Renal cortical epithelial cell (primary cell): ENCODE measurements at places on chromosomes 2 and 18. TPM values are rescaled to one million over a fixed set of nuclear protein-coding genes. Genes with fewer than 3 reads are reported as not detected.

CYP27C1 gene
- 1.5 and 1.7 TPM in 2 replicates for total RNA-seq

MAP3K19 gene
- not detected in 2 replicates for total RNA-seq

HRH4 gene
- total RNA-seq, result 0.05 TPM in 1 of 2 replicates, not detected in the other

DSG1 gene
- total RNA-seq, result not detected in 2 replicates

SERPINB12 gene
- not detected in 2 replicates for total RNA-seq

EFR3B gene
- 0.35 and 0.40 TPM in 2 replicates for total RNA-seq
